ENCODE measurements at places on chromosomes 16 and 17. TPM values are rescaled to one million over a fixed set of nuclear protein-coding genes. Genes with fewer than 3 reads are reported as not detected.

DNA sequence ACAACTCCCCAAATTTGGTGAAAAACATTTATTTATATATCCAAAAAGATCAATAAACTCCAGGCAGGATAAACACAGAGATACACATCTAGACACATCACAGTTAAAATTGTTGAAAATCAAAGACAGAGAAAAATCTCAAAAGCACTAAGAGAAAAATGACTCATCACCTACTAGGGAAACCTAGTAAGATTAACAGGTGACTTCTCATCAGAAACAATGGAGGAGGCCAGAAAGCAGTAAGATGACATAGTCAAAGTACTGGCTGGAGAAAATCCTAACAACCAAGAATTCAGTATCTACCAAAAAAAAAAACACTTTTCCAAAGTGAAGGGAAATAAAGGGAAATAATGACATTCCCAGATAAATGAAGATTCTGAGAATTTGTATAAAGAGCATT is 33.8 kb downstream of the ULK2 start:
- H3K4me3 ChIP-seq: no peak overlapping the region
- no peaks in the 10 kb centered on the region for H3K4me1 ChIP-seq
- DNase-seq: no peak
- H3K36me3 ChIP-seq: peaks cover 39% of the 10 kb centered on the region
- H3K27me3 ChIP-seq: no peaks in the 10 kb centered on the region

DNA sequence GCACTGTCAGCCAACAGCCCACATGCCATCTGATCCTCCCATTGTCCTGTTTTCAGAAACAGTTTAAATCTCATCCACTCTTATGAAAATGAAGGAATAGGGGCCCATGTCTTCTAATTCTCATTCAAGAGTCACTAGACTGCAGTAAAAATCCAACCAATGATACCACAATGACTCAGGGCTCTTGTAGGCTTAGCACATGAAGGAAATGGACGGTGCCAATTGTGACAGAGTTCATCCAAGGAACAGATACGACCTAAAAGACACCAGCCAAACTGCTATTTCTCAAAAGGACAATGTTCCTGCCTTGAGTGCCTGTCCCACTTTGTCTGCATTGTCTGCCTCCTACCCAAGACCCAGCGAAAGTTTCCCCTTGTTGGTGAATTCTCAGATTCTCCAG is 204.8 kb upstream of the COX10 start:
- H3K36me3 ChIP-seq: no peaks in the 10 kb centered on the region
- H3K27ac ChIP-seq: no peak overlapping the region
- no peaks in the 10 kb centered on the region for H3K27me3 ChIP-seq
- DNase-seq: peak; percentile 12

DNA sequence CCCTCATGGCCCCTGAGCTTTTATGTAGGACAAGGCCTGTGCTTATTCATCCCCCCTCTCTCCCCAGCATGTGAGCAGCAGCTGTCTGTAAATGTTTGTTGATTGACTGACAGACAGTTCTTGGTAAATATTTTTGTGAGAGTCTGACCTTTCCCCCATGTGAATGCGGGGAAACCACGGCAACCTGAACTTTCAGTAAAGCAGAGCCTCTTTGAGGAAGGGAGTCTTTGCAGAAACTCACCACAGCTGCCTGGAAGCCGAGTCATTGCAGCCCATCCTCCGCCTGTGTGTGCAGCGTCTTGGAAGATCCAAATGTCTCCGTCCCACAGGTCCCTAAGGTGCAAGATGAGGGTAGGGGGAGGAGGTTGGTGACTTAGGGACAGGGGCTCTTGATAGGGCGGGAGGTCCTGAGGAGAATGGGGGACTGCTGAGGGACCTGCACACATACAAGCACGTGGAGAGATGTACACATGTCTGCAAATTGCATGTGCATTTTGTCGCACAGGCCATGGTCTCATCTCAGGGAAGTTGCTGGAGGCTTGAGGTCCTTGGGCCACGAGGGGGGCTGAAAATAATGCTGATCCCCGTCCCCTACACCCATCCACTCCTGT is 23.0 kb upstream of the IL21R start:
- no peak overlapping the region for H3K27ac ChIP-seq
- DNase-seq: no peak
- no peaks in the 10 kb centered on the region for H3K27me3 ChIP-seq
- no peak overlapping the region for H3K4me3 ChIP-seq
- H3K36me3 ChIP-seq: no peaks in the 10 kb centered on the region
- peaks cover 6% of the 10 kb centered on the region for H3K4me1 ChIP-seq

The TNRC6C gene
- 8.3 TPM for total RNA-seq

DNA sequence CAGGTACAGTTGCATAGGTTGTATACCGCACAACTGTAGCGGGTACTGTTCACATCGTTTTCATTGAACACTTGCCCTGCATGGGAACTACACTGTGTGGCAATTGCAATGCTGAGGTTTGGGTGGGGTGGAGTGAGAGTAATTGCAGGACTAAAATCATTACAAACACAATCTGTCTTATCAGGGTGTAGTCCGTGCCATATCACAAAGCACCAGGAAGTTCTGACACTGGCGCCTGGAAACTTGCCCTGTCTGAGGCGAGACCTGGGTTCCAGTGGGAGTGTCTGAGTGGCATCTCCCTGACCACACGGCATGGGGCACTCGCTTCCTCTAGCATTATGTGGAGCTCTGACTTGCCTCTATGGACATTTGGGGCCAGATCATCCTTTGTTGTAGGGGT is 153.4 kb downstream of the RGS9 start:
- H3K4me3 ChIP-seq: no peak overlapping the region
- peaks cover 5% of the 10 kb centered on the region for H3K4me1 ChIP-seq
- H3K27ac ChIP-seq: no peak overlapping the region
- peaks cover 2% of the 10 kb centered on the region for H3K27me3 ChIP-seq

The C17orf113 gene
- 1.5 TPM for total RNA-seq

DNA sequence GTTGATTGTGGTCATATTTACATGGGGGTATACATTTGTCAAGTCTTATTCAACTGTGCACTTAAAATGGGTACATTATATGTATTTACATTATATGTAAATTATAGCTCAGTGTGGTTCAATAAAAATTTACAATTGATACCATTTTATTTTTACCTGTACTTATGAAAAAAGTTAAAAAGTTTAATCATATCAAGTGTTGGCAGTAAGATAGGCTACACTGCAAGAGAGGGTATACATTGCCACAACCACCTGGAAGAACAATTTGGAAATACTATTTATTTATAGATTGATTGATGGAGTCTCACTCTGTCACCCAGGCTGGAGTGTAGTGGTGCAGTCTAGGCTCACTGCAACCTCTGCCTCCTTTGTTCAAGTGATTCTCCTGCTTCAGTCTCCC is 453.3 kb downstream of the XYLT1 start:
- no peak overlapping the region for H3K4me3 ChIP-seq
- no peaks in the 10 kb centered on the region for H3K27me3 ChIP-seq
- no peak for DNase-seq
- no peaks in the 10 kb centered on the region for H3K36me3 ChIP-seq
- no peak overlapping the region for H3K27ac ChIP-seq
- no peaks in the 10 kb centered on the region for H3K4me1 ChIP-seq

The RAB37 gene
- total RNA-seq: 0.53 TPM

- no peak for DNase-seq
- no peaks in the 10 kb centered on the region for H3K27me3 ChIP-seq
- H3K4me1 ChIP-seq: peaks cover 18% of the 10 kb centered on the region
- peak overlapping the region; percentile 29 for H3K27ac ChIP-seq
These were observed 26.5 kb upstream of the ADGRG1 start for GRCh38 chr16:57601801-57602478.

- H3K36me3 ChIP-seq: no peaks in the 10 kb centered on the region
- no peaks in the 10 kb centered on the region for H3K27me3 ChIP-seq
- DNase-seq: peak; percentile 93
- peaks cover 14% of the 10 kb centered on the region for H3K4me1 ChIP-seq
- peak overlapping the region; percentile 86 for H3K27ac ChIP-seq
- H3K4me3 ChIP-seq: peak overlapping the region; percentile 41
These were observed 48.7 kb upstream of the PLCG2 start for GRCh38 chr16:81730090-81731051.

- peak overlapping the region; percentile 86 for H3K4me3 ChIP-seq
- H3K27ac ChIP-seq: peak overlapping the region; percentile 96
- H3K4me1 ChIP-seq: peaks cover 4% of the 10 kb centered on the region
- no peaks in the 10 kb centered on the region for H3K27me3 ChIP-seq
- no peaks in the 10 kb centered on the region for H3K36me3 ChIP-seq
- no peak for DNase-seq
These were observed 122.3 kb downstream of the GOSR1 start for GRCh38 chr17:30599428-30600059.

The SULT1A2 gene
- 0.58 TPM for total RNA-seq

DNA sequence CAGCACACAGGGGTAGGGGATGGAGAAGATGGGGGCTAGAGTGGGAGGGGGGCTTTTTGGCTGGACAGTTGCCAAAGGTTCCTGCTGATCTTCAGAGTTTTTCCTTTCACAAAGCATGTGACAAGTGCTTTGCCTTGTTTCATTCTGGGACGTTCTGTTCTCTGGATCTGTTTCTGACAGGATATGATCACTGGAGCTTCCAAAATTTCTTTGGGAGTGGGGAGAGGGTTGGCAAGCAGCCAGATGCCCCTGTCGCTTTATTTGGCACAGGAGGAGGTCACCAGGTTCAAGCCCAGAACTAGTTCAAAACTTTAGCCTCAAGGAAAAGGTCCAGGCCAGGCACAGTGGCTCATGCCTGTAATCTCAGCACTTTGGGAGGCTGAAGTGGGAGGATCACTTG is 68.5 kb upstream of the TBX2 start:
- no peak overlapping the region for H3K4me3 ChIP-seq
- no peak overlapping the region for H3K27ac ChIP-seq
- peaks cover 6% of the 10 kb centered on the region for H3K27me3 ChIP-seq
- peaks cover 33% of the 10 kb centered on the region for H3K4me1 ChIP-seq

DNA sequence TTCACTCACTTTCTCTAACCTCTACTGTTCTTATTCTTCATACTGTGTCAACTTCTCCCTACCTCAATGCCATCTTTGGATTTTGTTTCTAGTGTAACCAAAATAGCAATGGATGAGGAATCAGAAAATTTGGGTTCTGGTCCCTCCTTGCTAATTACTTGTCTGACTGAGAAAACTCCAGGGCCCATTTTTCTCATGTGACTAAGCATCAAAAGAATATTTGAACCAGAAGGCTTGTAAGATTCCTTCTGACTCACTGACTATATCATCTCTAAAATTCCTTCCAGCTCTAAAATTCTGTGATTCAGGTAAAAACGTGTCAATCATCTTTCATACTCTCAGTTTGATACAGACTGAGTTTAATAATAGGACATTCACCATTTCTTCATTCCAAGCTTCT is 57.9 kb downstream of the BRIP1 start:
- H3K36me3 ChIP-seq: no peaks in the 10 kb centered on the region
- no peak for DNase-seq
- H3K4me1 ChIP-seq: no peaks in the 10 kb centered on the region
- H3K4me3 ChIP-seq: no peak overlapping the region

- no peaks in the 10 kb centered on the region for H3K27me3 ChIP-seq
- peaks cover 20% of the 10 kb centered on the region for H3K4me1 ChIP-seq
- peak; percentile 92 for DNase-seq
- H3K36me3 ChIP-seq: peaks cover 27% of the 10 kb centered on the region
- peak within 1 kb of the TSS; percentile 83 for H3K27ac ChIP-seq
- H3K4me3 ChIP-seq: peak within 1 kb of the TSS; percentile 93
These were observed at the start of the genes CNTD1 and COA3 for GRCh38 chr17:42798383-42799380. Gene CNTD1 (plus strand): TSS chr17:42798861. CDS start chr17:42799068, 207 bp downstream. Gene COA3 (minus strand): TSS chr17:42798704. CDS start chr17:42798681, 23 bp downstream.

- peak; percentile 87 for DNase-seq
- H3K4me1 ChIP-seq: peaks cover 19% of the 10 kb centered on the region
- H3K36me3 ChIP-seq: peaks cover 5% of the 10 kb centered on the region
- H3K4me3 ChIP-seq: no peak overlapping the region
These were observed 58.4 kb downstream of the TOM1L2 start for GRCh38 chr17:17913695-17914332.

DNA sequence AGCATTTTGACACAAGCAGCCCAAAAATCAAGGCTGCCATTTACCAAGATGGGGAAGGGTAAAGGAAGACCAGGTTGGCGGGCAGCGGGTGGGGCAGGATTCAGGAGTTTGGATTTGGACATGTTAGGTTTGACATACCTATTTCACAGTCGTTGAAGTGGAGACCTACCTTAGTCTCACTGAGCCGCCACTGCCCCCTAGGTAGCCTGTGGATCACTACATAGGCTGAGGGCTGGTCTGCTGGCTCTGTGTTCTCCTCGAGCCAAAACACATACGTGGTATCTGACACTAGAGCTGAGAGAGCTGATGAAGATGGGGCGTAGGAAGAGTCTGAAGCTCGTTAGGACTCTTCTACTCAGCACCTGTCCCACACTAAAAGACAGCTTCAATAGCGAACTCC is 115.1 kb downstream of the HIC1 start:
- peaks cover 15% of the 10 kb centered on the region for H3K36me3 ChIP-seq
- H3K27ac ChIP-seq: no peak overlapping the region
- no peaks in the 10 kb centered on the region for H3K27me3 ChIP-seq
- H3K4me3 ChIP-seq: no peak overlapping the region
- DNase-seq: no peak

The CEMP1 gene
- 0.04 TPM for total RNA-seq

The ANKS4B gene
- not detected for total RNA-seq

- DNase-seq: no peak
- H3K4me1 ChIP-seq: no peaks in the 10 kb centered on the region
- H3K4me3 ChIP-seq: no peak overlapping the region
These were observed 9.6 kb downstream of the AFMID start for GRCh38 chr17:78196716-78197115.

DNA sequence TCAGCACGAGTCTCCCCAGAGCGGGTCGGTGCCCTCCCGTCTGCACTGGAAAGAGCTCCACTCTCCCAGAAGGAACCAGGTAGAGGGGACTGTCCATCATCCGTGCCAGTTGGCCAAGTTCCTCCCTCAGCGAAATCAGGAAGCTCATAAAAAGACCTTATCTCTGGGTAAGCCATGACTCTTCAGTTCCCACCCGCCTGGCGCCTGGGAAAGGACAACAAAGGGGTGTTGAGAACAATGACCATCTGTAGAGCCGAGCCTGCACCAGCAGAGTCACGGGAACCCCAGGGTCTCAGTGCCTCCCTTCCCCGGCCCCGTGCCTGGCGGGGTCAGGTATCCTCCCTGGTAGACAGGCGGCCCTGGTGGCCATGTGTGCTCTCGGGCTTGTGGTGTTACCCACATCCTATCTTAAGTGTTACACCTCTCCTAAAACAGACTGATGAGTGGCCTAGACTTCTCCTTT is 190.7 kb downstream of the AXIN2 start:
- H3K36me3 ChIP-seq: no peaks in the 10 kb centered on the region
- no peaks in the 10 kb centered on the region for H3K4me1 ChIP-seq
- no peak for DNase-seq
- H3K4me3 ChIP-seq: no peak overlapping the region
- H3K27ac ChIP-seq: no peak overlapping the region
- H3K27me3 ChIP-seq: peaks cover 15% of the 10 kb centered on the region

The CTCF gene
- 27.4 TPM for total RNA-seq

DNA sequence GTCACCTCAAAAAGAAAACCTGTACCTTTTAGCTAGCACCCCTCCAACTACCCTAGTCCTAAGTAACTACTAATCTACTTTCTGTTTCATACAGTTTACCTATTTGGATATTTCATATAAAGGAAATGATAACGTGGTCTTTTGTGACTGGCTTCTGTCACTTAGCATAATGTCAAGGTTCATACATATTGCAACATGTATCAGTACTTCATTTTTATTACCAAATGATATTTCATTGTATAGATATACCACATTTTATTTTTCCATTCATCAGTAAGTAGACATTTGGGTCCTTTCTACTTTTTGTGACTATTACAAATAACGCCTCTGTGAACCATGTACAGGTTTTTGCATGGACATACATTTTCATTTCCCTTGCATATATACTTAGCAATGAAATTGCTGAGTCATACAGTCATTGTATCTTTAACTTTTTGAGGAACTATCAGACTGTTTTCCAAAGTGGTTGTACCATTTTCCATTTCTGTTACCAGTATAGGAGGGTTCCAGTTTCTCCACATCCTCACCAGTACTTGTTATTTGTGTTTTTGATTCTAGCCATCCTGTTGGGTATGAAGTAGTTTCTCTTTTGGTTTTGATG is 23.7 kb downstream of the MOSMO start:
- H3K27me3 ChIP-seq: no peaks in the 10 kb centered on the region
- H3K27ac ChIP-seq: no peak overlapping the region
- DNase-seq: no peak
- no peaks in the 10 kb centered on the region for H3K4me1 ChIP-seq
- no peaks in the 10 kb centered on the region for H3K36me3 ChIP-seq

All from muscle of leg (tissue), 16 donors.